T-helper 17 cell (primary cell): ENCODE measurements at places on chromosomes 4 and X. TPM values are rescaled to one million over a fixed set of nuclear protein-coding genes. Genes with fewer than 3 reads are reported as not detected.

SLC25A43 gene
- 3.6 TPM for total RNA-seq

AMTN gene
- not detected for total RNA-seq

NDST3 gene
- not detected for total RNA-seq

TLR10 gene
- 1.1 TPM for total RNA-seq

ZAR1 gene
- total RNA-seq, result not detected

GPR82 gene
- not detected for total RNA-seq

CSAG2 gene
- not detected for total RNA-seq

DUX4 gene
- total RNA-seq, result not detected

UCHL1 gene
- not detected for total RNA-seq

CFAP99 gene
- 0.63 TPM for total RNA-seq

NUP62CL gene
- 2.2 TPM for total RNA-seq

NWD2 gene
- not detected for total RNA-seq

TMPRSS11F gene
- total RNA-seq, result not detected

MAMLD1 gene
- total RNA-seq, result 1.9 TPM

TLR1 gene
- total RNA-seq, result 16.6 TPM

THAP9 gene
- total RNA-seq, result 4.9 TPM

CXCL10 gene
- total RNA-seq, result not detected

IL3RA gene
- 0.60 TPM for total RNA-seq

VCX2 gene
- not detected for total RNA-seq

EVC gene
- total RNA-seq, result 3.4 TPM

KIAA1210 gene
- total RNA-seq, result not detected

ASMTL gene
- 33.8 TPM for total RNA-seq

SPANXC gene
- total RNA-seq, result not detected

RHOXF2B gene
- not detected for total RNA-seq

GIMD1 gene
- total RNA-seq, result not detected

TMEM47 gene
- not detected for total RNA-seq

HELT gene
- total RNA-seq, result not detected

C4orf33 gene
- total RNA-seq, result 12.1 TPM

COL4A6 gene
- total RNA-seq, result not detected

TMSB15A gene
- not detected for total RNA-seq

F9 gene
- not detected for total RNA-seq

F8A2 gene
- total RNA-seq, result not detected

TAB3 gene
- total RNA-seq, result 28.3 TPM

PABPC5 gene
- not detected for total RNA-seq

IQCM gene
- total RNA-seq, result not detected

TLR8 gene
- total RNA-seq, result not detected

PAGE2 gene
- total RNA-seq, result not detected

ANAPC4 gene
- 41.4 TPM for total RNA-seq

ARR3 gene
- total RNA-seq, result not detected

XK gene
- total RNA-seq, result 0.32 TPM
